ENCODE measurements at places on chromosomes 5 and 9.

- DNase-seq, result peak; percentile 45
Measured at GRCh38 chr5:65721050-65721719, 724 bp downstream of the SGTB start.

- DNase-seq, result no peak
Measured at GRCh38 chr9:91583966-91584365, 160.3 kb upstream of the NFIL3 start.

GRCh38 chr5:43363445-43364152, 48.6 kb downstream of the CCL28 start:
- no peak for DNase-seq

GRCh38 chr5:38338455-38338854, 80.1 kb downstream of the EGFLAM start:
- no peak for DNase-seq

DNA sequence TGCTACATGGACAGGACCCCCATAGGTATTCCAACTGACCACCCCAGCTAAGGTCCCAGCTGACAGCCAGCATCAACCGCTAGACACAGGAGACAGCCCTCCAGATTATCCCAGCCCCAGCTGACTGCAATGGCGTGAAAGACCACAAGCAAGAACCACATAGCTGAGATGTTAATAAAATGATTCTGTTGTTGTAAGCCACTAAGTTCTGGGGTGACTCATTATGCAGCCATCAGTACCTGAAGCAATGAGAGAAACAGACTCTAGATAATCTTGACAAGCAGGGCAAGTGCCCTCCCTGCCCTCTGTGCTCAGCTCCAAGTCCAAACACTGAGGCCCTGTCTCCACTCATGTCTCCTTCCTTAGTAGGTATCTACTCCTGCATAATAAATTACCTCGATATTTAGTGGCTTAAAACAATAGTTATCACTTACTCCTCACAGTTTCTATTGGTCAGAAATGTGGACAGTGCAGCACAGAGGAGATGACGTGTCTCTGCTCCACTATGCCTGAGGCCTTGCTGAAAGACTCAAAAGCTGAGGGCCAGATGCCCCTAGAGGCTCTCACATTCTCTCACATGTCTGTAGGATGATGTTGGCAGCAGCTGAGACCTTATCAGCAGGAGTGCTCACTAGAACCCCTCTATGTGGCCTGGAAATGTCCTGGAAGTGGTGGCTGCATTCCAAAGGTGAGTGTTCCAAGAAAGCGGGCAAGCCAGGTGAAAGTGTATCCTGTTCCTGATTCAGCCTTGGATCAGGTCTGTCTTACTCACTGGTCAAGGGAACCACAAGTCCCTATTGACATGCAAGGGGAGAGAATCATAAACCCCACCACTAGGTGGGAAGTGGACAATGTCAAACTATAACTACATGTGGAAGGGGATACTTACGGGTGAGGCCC, 2.5 kb downstream of the MGAT1 start:
- peak; percentile 76 for DNase-seq

GRCh38 chr9:120482424-120483186, 97.4 kb downstream of the CDK5RAP2 start:
- DNase-seq, result no peak

DNA sequence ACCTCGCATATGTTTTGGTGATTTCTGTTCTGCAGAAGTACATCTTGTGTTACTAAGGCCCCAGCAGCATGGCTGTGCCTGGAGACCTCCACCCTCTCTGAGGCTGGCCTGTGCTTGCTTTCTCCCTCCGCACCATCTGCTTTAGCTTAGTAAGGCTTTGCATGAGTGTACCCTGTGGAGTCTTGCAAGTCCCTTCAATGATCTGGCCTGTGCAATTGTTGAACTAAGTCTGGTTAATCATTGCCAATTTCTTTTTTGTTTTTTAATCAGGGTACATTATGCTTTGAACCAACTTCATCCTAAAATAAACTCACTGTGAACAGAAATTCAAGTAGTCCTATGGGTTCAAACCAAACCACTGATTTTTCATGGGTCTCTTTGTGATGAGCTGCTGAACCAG, 32.3 kb downstream of the ACOT12 start:
- no peak for DNase-seq

GRCh38 chr5:67409126-67409777, 212.7 kb upstream of the CD180 start:
- DNase-seq, result no peak

GRCh38 chr5:34550247-34550646, 105.9 kb upstream of the RAI14 start:
- DNase-seq, result no peak

Measured in kidney glomerular epithelial cell (primary cell).